ENCODE measurements at places on chromosomes 13 and 19.

DNA sequence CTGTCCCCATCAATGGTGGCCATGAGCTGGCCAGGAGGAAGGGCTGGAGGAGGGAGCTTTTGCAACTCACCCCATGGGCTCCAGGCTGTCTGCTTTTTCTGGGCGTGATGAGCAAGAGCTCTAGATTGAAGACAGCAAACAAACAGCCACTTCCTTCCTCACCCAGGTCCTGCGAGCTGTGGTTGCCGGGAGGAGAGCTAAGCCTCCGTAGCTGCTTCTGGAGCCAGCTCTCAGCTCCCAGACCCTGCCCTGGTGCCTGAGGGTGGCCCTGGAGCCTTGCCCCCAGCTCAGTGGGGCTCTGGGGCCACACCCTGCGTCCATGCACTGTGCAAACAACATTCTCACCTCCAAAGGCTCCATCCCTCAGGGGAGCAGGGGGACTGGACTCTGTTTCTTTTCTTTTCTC, 6.2 kb downstream of the MYO1F start:
- peak; percentile 33 for DNase-seq

DNA sequence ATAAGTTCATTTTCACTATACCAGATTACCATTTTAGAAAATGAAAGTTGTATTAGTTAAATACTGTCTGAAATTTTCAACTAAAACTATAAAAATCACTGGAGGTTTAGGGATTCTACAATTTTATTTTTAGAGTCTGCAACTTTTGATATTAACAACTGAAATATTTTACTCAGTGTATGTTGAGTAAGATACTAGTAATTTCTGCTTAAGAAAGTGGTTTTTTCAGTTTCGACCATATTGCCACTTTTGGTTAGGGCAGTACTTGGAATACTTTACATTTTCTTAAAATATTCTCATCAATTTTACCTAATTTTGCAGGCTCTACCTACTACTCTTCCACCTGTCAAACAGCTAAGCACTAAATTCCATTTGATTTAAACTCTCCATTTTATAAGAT, 59.6 kb downstream of the KCNRG start:
- no peak for DNase-seq

DNA sequence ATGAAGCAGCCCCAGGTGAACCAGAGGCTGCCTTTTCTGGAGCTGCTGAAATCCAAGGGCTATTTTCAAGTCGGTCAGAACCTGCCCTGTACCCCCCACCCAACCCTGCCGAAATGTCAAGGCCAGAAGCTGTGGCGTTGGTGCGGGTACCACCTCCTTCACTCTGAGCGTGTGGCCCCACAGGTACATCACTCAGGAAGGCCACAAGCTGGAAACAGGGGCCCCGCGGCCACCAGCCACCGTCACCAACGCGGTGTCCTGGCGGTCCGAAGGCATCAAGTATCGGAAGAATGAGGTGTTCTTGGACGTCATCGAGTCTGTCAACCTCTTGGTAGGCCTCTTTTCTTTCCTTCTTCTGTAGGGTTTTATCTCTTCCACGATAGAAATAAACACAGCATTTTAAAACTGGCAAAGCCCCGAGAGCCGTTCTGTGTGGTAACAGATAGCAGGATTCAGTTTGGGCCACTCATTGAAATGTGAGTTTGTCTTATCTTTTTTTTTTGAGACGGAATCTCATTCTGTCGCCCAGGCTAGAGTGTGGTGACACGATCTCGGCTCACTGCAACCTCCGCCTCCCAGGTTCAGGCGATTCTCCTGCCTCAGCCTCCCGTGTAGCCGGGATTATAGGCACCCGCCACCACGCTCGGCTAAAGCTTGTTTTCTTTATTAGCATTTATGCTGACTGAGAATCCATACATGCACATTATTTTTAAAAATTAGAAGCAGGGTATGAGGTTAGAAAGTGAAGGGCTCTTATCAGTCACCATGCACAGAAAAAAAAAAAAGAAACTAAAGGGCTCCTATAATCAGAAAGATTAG, 11.3 kb downstream of the AP1M1 start:
- no peak for DNase-seq

DNA sequence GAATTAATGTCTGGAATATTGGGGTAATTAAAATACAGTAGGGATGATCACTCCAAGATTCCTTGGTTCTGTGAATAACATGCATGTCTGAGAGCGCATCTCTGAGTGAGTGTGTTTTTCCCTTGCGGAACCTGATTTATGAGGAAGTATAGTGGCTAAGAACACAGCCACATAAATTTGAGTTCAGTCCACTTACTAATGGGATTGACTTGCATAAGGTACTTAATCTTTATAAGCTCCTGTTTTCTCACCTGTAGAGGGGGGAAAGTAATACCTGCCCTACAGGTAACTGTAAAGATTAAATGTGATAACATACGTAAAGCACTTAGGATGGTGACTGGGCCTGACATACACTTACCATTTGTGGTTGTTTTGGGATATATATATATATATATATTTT, 60.8 kb downstream of the KLF5 start:
- no peak for DNase-seq

DNA sequence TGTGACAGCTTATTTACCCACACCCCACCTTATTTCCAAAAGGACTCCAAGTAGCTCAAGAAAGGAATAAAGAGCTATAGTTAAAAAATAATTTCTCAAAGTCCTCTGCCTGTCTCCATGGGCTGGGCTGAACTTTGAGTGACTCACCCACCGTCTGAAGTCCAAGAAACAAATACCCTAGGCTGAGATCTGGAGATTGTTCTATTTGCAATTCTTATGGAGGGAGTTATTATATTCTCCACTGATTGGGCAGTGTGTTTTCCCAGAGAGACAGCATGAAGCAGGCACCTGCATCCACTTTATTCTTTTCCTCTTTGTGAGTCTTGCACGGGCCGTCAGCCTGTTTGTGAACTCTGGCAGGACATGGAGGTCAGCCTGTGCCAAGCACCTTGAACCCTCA, 63.2 kb downstream of the SHISA2 start:
- no peak for DNase-seq

All from activated CD8-positive, alpha-beta memory T cell treated with anti-CD3 and anti-CD28 coated beads for 1 hour (primary cell).